HT1080 (cell line): ENCODE measurements at places on chromosomes 13 and 19. TPM values are rescaled to one million over a fixed set of nuclear protein-coding genes. Genes with fewer than 3 reads are reported as not detected.

DNA sequence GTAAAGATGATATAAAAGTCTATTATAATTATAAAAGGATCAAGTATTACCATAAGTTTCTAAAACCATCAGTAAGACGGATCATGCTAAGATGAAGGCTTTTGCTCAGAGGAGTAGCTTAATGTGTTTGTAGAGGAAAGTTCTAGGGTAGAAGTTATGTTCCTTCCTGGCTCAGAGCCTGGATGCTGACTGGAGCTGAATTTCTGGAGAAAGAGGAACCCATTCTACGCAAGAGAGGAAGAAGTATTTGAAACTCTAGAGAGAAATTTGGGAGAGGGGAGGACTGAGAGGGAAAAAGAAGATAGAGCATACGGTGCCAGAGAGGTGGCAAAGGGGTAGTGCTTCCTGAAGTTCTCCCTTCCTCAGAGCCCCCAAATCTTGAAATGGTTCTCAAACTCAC is 51.4 kb upstream of the SGCG start:
- DNase-seq = no peak

DNA sequence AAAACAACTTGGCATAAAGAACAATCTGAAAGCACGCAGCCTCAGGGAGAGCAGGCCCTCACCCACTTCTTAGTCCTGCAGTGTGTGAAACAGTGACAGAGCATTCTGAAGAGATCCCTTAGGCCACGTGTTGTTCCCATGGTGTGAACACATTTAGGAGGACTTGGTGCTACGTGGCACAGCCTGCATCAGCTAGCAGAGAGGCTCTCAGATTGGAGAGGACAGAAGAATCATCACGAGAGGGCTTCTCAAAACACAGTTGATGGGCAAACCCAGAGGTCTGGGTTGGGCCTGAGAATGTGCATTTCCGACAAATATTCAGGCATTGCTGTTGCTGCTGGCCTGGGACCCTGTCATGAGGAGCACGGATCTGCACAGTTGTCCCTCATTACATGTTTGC is 26.1 kb upstream of the TFDP1 start:
- DNase-seq = no peak

GRCh38 chr13:40026741-40027140 is 371.3 kb downstream of the COG6 start:
- no peak for DNase-seq

DNA sequence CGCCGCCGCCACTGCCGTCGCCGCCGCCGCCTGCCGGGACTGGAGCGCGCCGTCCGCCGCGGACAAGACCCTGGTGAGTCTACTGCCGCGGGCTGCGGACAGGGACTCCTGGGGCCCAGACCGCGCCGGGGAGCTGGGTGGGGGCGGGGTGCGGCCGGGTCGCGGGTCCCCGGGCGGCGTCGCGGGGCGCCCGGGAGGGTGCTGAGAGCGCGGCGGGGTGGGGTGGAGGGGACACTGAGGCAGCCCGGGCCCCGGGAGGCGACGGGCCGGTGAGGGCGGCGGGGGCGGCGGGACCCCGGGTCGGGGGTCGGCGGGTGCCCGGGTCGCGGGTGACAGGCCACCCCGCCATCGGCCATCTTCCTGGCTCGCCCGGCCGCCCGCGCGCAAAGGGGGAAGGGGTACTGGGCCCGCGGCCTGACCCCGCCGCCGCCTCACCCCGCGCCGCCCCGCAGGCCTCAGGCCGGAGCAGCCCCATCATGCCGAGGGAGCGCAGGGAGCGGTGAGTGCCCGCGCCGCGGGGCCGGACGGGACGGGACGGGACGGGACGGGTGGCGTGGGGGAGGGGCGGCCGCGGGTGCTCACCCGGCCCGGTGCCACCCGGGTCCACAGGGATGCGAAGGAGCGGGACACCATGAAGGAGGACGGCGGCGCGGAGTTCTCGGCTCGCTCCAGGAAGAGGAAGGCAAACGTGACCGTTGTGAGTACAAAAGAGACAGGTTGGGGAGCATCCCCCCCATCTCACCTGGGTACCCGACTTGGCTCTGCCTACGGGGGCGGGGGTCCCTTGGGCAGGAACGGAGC is 489 bp downstream of the CCNE1 start:
- DNase-seq = no peak

DNA sequence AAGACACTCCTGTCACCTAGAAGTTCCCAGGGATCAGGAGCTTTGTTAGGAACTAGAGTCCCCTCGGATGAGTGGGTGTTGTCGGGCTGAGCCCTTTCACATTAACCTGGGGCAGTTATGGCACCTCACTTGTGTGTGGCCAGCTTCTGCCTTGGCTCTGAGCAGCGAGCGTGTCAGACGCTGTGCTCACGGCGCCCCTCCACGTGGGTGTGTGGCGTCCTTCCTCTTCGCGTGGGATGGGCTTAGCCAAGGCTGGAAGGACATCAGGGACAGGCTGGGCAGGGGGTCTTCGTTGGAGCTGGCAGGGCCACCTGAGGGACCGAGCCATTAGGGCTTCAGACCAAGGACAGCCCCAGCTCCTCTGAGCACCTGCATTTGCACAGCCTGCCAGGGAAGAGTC is 23.4 kb downstream of the DOT1L start:
- DNase-seq = no peak

GRCh38 chr13:74229242-74229641 is 95.0 kb upstream of the KLF12 start:
- DNase-seq = no peak

- no peak for DNase-seq
Measured at GRCh38 chr13:57326532-57326931, 159.5 kb downstream of the PRR20E start.

- DNase-seq = no peak
Measured at GRCh38 chr19:45321848-45322247, 827 bp downstream of the CKM start.

GRCh38 chr13:113209336-113209758 is at the start of gene CUL4A:
Gene CUL4A, plus strand, starts transcription at chr13:113209613. Its CDS starts 15 bp downstream, at chr13:113209628.
- no peak for DNase-seq

DNA sequence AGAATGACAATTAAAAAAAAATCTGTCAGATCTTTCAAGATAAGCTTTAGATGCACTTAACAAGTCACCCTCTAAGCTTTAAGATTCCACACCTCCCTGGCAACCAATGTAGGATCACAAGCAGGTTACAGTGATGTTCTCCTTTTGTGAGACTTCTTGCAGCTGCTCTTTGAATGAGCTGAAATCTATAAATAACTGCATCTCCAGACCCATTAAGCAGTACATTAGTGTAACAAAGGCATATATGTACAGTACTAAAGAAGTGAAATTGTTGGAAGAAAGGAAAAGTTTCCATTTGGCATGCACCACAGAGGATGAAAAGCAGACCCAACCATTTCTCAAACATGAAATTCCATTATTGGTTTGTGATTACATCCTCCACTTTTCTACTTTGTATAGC is 364.7 kb downstream of the ENOX1 start:
- DNase-seq = no peak

GRCh38 chr13:67259208-67259607 is 29.1 kb upstream of the PCDH9 start:
- no peak for DNase-seq

DNA sequence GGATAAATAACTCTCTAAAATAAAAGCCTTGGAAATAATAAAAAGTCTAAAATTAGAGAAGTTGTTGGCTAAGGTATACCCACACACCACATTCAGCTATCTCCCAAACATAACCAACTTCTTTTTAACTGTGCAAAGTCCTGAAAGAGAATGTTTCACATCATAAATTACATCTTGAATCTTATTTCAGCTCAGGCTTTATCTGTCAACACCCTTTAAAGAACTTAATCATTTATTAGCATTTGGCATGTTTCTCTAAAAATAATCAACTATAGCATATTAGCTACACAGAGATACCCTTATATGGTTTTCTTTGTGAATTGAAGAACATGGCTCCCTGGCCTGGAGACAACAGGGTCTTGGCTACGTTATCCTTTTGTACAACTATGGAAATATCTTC is 6.9 kb downstream of the EDNRB start:
- no peak for DNase-seq

DNA sequence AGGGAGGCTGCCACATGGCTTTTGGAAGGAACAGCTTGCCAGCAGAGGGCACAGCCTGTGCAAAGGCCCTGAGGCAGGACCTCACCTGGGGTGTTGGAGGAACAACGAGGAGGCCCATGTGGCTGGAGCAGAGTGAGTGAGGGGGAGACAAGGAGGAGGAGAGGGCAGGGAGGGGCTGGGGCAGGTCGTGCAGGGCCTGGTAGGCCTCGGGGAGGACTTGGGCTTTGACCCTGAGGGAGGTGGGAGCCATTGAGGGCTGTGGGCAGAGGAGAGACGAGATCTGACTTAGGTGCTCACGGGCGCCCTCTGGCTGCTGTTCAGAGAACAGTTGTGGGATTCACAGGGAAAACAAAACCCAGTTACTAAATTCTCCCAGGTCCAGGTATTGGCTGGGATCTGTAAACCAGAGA is 25.2 kb downstream of the ZNRF4 start:
- no peak for DNase-seq

DNA sequence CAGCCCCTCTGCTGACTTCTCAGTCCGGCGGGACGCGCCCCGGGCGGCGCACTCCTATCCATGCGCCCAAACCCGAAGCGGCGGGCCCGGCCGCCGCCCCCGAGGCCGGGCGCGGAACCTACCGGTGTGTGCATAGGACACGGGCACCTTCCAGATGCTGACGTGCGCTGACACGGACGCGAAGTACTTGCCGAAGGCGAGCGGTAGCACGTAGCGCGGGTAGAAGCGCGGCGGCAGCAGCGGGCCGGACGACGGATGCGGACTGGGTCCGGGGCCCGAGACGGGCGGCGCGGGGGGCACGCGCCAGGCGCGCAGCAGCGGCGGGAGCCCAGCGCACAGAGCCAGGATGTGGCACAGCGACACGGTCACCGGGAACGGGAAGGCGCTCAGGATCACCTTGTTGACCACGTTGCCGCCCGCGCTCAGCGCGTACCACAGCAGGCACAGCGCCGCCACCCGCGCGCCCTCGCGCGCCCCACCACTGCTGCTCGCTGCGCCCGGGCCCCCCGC is 338 bp downstream of the SLC35E1 start:
- no peak for DNase-seq

DNA sequence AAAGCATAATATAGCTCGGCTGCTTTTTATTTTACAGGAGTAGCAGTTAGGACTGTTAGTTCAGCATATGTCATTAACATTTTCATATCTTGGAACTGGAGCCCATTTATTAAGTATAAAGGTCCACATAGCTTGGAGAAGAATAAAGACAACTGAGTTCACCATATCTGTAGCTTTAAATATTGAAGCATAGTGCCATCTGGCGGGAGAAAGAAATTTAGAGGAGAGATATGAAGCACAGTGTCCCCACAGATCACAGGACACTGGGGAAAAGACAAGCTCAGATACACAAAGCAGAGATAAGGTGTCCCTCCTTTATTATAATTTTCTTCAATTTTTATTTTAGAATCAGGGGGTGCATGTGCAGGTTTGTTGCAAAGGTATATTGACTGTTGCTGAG is 104.7 kb upstream of the FREM2 start:
- peak; percentile 38 for DNase-seq

DNA sequence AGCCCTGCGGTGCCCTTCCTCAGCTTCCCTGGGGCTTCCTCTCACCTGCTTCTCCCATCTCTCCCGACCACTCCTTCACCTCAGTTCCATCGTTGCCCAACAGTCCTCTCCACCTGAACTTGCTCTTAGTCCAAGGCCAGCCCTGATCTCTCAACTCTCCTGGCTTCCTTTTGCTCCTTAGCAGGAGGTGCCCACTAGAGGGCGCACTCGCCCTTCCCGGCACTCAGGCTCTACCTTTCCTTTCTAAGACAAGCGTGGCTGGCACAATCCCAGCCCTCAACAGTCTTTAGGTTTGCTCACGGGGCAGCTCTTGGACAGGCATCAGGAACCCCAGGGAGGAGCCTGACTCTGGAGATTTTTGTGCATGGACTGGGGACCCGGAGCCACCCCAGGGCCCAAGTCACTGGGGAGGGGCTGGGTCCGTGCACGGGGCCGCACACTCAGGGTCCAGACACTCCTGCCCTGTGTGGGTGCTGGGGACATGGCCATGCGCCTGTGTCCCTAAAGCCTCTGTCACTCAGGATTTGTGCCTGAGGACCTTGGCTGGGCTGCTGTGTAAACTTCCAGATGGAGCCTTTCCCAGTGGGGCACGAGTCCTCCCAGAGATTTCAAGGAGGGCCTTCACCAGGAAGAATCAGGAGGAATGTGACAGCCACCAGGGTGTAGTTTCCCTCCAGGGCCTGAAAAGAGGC is 12.1 kb upstream of the CEACAM8 start:
- peak; percentile 39 for DNase-seq

DNA sequence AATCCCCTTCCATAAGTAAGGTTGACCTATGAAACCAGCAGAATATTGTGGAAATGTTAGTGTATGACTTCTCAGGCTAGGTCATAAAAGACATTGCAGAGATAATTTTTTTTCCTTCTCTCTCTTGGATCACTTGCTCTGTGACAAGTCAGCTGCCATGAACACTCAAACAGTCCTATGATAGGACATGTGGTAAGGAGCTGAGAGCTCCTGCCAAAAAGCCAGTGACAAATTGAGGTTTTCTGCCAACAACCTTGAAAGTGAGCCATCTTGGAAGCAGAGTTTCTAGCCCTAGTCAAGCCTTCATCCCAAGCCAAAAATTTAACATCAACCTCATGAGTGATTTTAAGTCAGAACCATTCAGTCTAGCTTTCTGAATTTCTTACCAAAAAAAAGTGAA is 270.9 kb upstream of the NBEA start:
- DNase-seq = no peak

- peak; percentile 59 for DNase-seq
Measured at GRCh38 chr13:95355494-95355893, 54.2 kb upstream of the ABCC4 start.

- DNase-seq = no peak
Measured at GRCh38 chr19:10184636-10185035, 10.1 kb downstream of the DNMT1 start.

- DNase-seq = no peak
Measured at GRCh38 chr19:16052353-16052752, 23.9 kb upstream of the TPM4 start.

DNA sequence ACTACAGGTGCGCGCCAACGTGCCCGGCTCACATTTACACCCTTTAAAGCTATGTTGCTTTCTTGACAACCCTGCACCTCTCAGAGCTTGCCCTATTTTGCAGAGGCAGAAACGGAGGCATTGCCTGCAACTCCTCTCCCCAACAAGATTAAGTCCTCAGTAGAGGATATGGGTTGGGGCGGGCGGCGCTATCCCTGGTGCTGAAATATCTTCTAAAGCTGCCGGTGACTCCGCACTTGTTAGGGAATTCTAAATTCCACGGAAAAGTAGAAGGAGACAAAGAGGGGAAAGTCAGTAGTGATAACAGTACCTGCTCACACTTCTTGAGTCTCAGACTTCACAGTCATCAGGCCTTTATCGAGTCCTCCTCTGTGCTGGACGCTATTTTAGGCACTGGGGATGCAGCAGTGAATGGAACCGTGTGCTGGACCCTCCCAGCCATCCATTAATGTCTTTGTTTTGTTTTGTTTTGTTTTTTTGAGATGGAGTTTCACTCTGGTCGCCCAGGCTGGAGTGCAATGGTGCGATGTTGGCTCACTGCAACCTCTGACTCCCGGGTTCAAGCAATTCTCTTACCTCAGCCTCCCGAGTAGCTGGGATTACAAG is 18.0 kb downstream of the SLC5A5 start:
- DNase-seq = peak; percentile 24

Gene TTC9B
- 0.63 and 0.73 TPM in 2 replicates for total RNA-seq

Gene CEACAM3
- not detected in 2 replicates for total RNA-seq

Gene TGFB1
- 17.4 and 59.9 TPM in 2 replicates for total RNA-seq

Gene SULT2B1
- not detected in 2 replicates for total RNA-seq

Gene THSD8
- total RNA-seq = not detected in 2 replicates

Gene ZNF568
- total RNA-seq = 11.3 and 13.9 TPM in 2 replicates

Gene SPRY2
- 30.9 and 45.6 TPM in 2 replicates for total RNA-seq

Gene LENG9
- total RNA-seq = 5.4 and 6.5 TPM in 2 replicates

Gene ZBTB32
- not detected in 2 replicates for total RNA-seq

Gene SIGLEC12
- total RNA-seq = not detected in 2 replicates

Gene CGB1
- total RNA-seq = not detected in 2 replicates

Gene SIGLEC5
- not detected in 2 replicates for total RNA-seq
